ENCODE measurements at places on chromosomes 5 and 9. TPM values are rescaled to one million over a fixed set of nuclear protein-coding genes. Genes with fewer than 3 reads are reported as not detected.

Gene PCSK5
- 2.8 TPM for total RNA-seq

Gene TMEM174
- total RNA-seq: not detected

Gene RASEF
- 8.3 TPM for total RNA-seq

Gene PCDHA4
- 0.42 TPM for total RNA-seq

Gene CDH6
- 11.3 TPM for total RNA-seq
